Cardiac muscle cell (in vitro differentiated cells and primary cell): ENCODE measurements at places on chromosomes 16 and 17.

DNA sequence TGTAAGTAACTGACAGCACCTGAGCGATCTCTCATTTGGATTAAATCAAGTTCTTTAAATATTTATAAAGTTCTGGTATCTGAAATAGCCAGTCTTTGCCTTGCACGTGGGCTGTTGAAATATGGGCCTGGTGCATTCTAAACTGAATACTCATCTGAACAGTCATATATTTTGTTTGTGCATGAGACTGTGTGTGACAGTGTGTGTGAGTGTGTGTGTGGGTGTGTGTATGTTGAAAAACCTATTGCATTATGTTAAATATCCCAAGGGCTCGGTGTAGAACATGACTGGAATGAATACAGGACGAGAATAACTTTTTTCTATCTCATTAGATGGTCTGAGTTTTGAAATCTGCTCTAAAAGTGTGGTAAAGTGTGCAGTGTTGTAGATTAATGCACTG, 82.4 kb upstream of the TOX3 start:
- DNase-seq, result no peak

GRCh38 chr17:51354936-51355335, 94.6 kb downstream of the UTP18 start:
- DNase-seq, result no peak

DNA sequence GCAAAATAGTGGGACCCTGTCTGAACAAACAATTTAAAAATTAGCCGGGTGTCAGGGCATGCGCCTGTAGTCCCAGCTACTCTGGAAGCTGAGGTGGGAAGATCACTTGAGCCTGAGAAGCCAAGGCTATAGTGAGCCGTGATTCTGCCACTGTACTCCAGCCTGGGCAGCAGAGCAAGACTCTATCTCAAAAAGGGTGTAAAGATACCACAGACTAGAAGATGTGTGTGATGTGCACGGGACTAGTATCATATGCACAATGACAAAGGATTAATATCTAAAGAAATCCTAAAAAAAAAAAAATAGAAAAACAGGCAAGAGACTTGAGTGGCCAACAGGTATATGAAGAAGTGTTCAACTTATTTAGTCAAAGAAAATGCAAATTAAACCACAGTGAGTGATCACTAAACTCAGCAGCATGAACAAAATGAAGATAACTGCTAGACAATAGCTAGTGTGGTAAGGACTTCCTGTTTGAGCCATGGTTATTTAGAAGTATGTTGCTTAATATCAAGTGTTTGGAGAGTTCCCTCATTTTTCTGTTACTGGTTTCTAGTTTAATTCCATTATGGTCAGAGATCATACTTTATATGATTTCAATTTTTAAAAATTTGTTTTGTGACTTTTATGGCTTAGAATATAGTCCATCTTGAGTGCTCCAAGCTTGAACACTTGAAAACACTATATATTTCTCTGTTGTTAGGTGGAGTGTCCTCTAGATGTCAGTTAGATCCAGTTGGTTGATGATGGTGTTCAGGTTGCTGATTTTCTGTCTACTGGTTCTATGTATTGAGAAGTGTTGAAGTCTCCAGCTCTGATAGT, 14.7 kb upstream of the SLX4 start:
- DNase-seq, result peak; percentile 59

DNA sequence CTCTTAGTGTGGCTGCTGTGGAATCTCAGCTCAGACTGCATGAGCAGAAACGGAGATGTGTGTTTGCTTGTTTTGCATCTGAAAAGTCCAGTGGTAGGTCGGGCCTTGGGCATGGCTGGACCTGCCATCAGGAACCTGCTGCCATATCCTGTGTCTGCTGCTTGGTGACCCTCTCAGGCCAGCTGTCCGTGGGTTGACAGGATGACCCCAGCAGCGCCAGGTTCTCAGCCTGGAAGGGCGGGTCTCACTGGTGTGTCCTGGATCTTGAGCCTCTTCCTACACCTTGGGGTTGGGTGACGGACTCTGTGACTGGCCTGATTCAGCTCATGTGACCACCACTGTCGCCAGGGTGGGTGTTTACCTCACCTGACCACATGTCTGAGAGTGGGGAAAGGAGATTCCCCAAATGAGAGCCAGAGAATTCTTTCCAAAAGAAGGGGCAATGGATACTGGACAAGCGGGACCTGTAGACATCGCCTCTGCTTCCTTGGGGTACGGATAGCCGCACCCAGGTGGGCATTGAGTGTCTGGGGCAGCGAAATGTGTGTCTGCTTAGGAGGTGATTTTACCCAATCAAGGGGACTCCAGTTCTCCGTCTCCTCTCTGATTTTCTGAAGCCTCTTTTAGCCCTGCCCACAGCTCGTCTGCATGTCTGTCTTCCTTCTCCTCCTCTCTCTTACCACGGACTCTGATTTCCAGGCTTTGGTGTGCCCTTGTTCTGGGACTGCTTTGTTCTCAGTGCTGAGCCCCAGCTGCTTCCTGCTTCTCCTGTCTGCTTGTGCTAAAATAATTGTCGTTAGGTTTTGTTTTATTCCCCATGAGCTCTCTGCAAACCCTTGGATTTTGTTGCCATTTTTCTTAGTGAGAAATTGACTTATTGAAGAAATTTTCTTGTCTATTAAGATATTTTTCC, 399.7 kb downstream of the CPPED1 start:
- no peak for DNase-seq

DNA sequence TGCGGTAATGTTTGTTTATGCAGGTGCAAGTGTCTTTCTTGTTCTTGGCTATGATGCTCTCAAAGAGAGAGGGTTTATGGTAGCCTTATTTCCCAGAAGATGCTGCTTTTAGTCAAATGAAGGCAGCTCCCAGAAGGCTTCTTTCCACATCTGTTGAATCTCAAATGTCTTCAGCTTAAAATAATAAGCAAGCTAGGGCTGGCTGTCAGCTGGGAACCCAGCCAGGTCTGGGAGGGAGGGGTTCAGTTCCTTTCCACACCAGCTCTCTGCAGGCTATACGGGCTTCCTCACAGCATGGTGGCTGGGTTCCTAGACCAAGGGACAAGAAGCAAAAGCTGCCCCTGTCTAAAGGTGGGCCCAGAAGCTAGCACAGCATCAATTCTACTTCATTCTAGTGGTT, 47.4 kb upstream of the ATF7IP2 start:
- DNase-seq, result peak; percentile 25

GRCh38 chr17:33978889-33979288, 276.2 kb upstream of the CCL2 start:
- DNase-seq, result no peak

DNA sequence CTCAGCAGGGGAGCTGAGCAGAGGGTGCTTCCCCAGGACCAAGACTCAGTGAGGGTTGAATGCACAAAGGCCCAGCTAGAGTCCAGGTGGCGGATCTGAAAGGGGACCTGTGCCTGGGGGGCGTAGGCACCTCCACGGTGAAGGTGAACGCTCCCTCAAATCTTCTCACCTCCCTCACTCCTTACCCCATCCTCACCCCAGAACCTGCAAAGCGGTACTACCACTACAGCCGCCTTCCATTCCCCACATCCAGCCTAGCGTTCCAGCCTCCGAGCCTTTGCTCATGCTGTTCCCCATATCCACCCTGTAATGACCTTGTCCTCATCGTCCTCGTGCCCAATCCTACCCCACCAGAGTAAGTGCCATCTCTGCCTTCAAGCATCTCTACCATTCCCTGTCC, 30.6 kb downstream of the TRPV3 start:
- no peak for DNase-seq

DNA sequence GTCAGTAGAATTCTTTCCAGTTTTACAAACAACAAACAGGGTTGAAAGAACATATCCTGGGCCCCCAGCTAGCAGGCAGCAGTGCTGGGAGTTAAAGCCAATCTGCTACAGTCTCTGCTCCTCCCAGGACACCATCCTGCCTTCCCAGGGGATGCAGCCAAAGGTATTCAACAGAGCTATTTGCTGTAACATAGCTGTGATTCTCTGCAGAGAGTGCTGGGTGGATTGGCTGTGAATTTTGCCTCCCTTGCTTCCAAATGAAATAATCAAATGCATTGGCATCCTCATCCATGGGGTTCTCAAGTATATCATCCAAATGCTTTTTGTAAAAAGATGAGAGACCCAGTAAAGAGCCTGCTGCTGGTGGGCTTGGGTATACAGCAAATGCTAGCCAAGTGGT, 124.3 kb downstream of the NPIPB5 start:
- DNase-seq, result no peak

GRCh38 chr17:78661093-78661770, 84.0 kb upstream of the DNAH17 start:
- DNase-seq, result no peak

DNA sequence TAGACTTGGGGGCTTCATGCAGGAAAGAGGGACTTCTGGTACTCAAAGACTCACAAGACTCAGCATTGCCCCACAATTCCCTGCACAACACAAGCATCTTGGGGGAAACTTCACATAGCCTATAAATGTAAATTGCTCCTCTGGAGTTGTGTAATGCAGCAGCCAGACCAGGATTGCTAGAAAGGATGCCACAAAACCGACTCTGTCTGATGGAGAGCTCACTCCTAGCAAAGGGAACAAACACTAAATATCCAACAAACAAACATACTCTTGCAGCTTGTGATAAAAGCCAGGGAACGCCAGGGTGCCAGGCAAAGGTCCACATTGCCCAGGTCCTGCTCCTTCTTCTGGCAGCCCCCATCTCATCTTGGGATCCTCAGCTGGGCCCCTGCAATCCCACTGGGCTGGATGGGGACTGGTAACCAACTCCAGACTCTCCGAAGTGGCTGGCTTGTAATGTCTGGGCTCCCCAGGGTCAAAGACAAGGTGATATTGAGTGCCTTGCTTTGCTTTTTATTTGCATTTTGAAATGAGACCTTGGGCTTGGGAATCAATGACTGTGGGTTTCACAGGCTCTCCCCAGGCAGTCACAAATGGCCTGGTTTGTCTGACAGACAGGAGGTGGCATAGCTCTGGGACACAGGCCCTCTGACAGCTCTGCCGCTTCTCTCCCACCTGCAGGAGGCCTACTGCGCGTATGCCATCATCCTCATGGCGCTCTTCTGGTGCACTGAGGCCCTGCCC, 15.3 kb downstream of the SLC13A2 start:
- no peak for DNase-seq

- DNase-seq, result no peak
Measured at GRCh38 chr17:56185491-56186221, 32.4 kb downstream of the ANKFN1 start.

- no peak for DNase-seq
Measured at GRCh38 chr17:31494259-31495021, 103.0 kb downstream of the RAB11FIP4 start.

GRCh38 chr17:31598921-31599571, 207.6 kb downstream of the RAB11FIP4 start:
- DNase-seq, result no peak

GRCh38 chr17:63447471-63448009, 1.4 kb upstream of the CYB561 start:
- no peak for DNase-seq

DNA sequence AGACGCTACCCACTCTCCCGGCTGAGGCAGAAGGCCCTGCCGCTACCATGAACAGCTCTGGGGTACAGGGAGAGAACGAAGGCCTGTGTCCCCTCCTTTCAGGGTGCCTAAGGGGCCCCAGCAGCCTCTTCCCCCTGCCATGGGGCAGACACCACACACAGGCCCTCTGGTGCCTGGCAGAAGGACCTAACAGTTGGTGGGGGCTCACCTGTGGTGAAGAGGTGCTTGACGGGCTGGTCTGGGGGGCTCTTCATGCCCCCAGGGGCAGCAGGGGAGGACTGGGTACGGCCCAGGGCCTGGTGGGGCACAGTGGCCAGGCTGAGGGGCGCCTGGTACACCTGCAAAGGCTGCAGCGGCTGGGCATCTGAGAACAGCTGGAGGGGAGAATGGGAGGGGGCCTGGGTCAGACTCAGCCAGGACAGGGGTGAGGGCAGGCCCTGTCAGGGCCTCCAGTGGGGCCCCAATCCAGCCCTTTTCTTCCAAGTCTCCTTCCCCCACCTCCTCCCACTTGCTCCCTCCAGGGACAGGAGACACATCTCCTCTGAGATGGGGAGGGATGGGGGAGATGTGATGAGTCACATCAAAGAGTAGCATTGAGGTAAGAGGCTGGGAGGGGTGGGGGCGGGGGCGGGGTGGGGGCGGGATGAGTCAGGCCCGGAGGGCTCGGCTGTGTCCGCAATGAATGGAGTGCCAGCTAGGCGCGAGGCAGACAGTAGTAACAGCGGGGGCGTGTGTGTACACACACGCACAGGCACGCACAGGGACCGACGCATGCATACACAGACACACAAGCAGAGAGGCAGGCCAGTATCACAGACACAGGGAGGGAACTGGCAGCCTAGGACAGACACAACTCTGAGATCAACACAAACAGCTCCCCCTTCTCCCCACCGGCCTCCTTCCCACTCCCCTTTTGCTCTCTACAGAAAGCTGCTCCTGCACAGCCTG, 16.1 kb downstream of the G6PC3 start:
- no peak for DNase-seq

DNA sequence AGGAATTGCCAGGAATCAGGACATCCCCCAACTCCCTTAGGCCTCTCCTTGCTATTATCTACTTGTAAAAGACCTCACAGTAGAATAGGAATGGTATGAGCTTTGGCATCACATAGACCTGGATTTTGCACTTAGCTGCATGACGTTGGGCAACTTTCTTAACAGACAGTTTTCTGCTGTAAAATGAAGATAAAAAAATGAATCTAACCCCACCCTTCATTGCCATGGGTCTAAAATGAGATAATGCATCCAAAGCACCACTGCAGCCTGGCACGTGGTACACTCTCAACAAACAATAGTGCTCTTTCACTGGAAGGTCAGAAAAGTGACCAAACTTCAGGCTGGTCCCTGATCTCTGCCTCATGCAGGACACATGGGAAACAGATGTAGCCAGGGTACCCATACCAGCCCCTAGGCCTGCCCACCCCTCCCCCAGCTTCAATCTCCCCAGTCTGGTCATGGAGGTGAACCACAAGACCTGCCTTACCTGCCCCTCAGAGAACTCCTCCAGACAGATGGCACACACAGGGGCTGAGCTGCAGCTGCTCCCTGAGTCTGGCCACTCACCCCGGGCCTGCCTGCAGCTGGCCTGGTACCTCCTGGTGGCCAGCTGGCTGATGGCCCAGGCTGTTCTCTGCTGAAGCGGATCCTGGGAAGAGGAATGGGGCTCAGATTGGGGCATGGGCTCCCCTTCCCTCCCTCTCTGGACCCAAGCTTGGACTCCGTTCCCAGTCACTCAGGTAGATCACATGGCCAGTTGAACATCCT, 8.5 kb upstream of the SUPT4H1 start:
- no peak for DNase-seq

DNA sequence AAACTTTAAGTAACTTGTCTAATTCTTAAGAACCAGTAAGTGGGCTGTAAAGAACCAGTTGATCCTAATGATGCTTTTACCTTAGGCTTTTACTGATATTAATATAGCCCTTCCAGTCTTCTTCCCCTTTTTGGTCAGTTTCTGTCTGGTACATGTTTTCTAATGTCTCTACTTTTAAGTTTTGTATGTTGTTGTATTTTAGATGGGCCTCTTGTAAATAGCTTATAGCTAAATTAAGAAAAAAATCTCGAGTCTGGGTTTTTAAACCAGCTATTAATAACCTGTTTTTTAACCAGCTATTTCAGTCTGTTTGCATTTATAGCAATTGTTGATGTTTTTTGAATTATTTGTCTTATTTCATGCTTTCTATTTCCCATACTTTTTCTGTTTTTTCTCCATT, 79.0 kb downstream of the PITPNC1 start:
- DNase-seq, result no peak

- peak; percentile 43 for DNase-seq
Measured at GRCh38 chr17:2924211-2924610, 128.0 kb downstream of the RAP1GAP2 start.

GRCh38 chr16:3578610-3579551, 1.7 kb upstream of the NLRC3 start:
- DNase-seq, result no peak
